ENCODE measurements at places on chromosomes 16 and 17.

- DNase-seq, result no peak
These were observed 3.1 kb downstream of the HAGHL start for GRCh38 chr16:729768-730665.

DNA sequence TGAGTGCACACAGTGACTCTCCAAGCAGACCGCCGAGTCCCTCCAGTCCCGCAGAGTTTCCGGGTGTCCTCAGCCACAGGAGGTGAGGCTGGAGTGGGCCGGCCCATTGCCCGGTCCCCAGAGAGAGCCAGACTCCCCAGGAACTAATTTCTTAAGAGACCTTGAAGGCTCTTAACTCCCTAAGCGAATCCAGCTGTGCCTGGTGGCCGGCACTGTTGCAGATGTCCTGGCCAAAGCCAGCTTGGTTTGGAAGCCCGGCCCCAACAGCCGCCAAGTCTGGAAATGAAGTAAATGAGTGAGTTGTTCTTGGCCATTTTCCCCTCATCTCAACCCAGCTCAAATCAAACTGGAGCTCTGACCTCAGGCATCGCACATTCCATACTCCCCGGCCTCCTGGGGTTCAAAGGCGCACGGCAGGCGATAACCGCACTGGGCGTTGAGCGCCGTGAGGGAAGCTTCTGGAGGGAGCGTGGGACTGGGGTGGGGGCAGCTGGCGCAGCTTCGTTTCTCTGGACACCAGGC lies 42.0 kb downstream of the CMIP start:
- DNase-seq, result no peak

- no peak for DNase-seq
These were observed 303.8 kb downstream of the HS3ST3B1 start for GRCh38 chr17:14604591-14605266.

GRCh38 chr17:71080937-71081336 lies 911.6 kb downstream of the KCNJ2 start:
- DNase-seq, result no peak

GRCh38 chr17:55458978-55459377 lies 37.3 kb upstream of the MMD start:
- no peak for DNase-seq

DNA sequence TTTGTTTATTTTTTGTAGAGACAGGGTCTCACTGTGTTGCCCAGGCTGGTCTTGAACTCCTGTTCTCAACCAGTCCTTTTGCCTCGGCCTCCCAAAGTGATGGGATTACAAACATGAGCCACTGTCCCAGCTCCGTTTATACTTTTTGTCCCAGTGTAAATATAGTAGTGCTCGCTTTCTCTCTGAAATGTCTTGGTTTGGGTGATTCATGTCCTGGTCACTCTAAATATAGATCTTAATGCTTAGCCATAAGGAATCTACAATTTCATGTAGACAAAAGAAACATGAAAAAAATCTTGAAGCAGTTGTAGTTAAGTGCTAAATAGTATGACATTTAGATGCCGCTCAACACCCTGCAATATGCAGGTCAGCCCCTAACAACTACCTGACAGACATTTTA lies 126.9 kb downstream of the KATNIP start:
- no peak for DNase-seq

DNA sequence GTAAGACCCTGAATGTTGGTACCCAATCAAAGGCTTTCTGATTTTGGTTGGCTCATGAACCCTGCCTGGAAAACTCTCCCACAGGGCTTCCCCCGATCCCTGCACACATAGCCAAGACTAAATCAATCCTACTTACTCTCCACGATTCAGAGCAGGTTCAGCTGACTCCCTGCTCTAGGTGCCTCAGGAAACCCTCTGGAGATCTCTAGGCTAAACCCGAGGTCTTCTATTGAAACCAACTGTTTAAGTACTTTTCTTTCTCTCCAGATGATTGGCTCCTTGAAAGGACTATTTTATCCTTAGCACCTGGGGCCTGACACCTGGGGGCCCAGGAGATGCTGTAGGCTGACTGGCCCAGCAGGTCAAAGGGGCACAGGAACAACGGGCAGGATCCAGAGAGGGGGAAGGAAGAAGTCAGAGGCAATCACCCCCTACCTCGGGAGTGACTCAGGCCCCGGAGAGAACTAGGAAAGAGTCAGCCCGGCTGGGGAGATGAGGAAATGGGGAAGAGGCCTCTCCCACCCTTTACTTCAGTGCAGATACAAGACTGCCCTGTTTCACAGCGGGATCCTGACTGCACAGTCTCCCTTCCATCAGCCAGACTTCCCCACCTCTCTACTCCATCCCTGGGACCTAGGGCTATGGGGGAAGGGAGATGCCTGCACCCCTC lies 2.0 kb downstream of the TBC1D10B start:
- DNase-seq, result no peak

DNA sequence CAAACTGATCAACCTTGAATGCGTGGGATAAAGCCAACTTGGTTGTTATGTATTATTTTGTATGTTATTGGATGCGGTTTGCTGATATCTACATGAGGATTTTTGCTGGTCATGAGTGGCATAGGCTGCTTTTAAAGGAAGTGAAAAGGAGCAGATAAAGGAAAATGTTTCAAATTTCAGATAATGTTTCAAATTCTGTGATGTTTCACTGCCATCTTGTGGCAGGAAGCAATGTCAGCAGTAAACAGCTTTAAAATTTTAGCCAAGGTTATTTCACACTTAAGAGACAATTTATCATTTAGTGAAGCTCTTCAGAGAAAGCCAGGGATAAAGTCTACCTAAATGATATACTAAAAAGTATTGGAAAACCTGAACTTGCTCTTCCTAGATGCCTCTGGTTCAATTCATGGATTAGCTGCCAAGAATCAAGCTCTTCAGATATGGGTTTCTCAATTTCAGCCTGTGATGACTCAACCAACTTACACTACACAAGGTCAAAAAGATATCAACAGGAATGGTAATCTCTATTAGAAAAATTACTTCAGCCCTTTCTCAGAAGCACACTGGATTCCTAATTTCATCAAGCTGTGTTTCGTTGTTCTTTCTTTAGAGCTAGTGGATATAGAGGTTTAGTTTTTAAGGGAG lies 136.0 kb upstream of the C17orf78 start:
- DNase-seq, result no peak

DNA sequence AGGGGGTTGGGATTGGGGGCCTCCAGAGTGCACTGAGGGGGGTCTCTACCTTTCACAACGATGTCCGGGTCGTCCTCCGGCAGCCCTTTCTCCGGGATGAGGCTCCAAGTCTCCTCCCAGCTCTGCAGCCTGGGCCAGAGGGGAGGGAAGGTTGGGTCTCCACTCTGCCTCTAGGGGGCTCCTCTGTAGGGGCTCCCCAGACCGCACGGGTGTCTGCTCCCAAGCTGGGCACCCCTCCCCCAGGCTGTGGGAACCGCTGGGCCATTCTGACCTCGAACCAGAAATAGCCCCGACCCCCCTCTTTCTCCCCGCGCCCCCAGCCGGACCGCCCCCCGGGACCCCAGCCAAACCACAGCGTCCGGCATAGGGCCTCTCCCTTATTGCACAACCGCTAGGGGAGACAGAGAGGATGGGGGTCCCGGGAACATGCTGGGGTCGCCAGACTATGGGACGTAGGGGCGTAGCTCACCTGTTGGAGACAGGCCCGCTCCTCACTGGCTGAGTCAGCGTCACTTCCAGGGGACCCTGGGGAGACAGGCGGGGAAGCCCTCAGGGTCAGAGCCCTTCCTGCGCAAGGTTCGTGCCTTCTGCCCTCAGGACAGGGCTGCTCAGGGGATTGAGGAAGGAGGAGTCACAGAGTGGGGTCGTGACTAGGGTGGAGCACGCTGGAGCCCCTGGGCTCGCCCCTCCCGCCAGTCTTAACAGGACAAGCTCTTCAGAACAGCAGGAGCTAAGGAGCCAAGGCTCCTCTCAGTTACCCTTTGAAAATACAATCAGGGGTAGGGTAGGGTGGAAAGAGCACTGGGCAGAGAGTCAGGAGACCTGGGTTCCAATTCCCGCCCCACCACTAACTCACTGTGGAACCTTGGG lies 2.7 kb downstream of the PLEKHH3 start:
- DNase-seq, result no peak

DNA sequence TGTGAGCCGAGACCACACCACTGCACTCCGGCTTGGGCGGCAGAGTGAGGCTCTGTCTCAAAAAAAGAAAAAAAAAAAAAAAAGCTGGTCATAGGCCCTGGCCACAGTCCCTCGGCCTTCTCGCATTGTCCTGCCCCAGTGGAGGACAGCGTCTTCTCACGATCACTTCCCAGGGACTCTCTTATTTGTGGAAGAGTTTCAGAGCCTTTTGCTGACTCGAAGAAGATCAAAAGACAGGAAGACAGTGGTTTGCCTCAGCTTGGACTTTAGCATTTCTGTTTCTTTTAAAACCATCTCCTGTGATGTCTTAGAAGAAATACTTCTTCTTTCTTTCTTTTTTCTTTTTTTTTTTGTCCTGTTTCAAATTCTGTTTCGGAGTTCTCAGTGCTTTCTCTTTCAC lies 210.0 kb downstream of the FTO start:
- no peak for DNase-seq

DNA sequence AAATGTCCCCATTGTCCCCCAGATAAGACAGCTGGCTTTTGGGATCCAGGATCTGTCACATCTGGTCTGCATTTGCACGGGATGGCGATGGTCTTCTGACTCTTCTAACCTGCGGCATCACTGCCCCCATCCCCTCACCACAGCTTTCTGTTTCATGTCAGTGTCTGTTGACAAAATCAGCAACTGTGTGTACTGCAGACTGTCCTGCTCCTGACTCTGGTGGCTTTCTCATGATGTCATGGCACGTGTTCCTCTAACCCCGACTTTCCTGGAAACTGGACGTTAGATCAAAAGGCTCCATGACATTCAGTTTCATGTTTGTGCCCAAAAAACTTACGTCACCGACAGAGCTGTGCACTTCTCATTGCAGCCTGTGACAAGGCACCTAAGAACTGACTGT lies 30.1 kb upstream of the CPNE2 start:
- DNase-seq, result no peak

DNA sequence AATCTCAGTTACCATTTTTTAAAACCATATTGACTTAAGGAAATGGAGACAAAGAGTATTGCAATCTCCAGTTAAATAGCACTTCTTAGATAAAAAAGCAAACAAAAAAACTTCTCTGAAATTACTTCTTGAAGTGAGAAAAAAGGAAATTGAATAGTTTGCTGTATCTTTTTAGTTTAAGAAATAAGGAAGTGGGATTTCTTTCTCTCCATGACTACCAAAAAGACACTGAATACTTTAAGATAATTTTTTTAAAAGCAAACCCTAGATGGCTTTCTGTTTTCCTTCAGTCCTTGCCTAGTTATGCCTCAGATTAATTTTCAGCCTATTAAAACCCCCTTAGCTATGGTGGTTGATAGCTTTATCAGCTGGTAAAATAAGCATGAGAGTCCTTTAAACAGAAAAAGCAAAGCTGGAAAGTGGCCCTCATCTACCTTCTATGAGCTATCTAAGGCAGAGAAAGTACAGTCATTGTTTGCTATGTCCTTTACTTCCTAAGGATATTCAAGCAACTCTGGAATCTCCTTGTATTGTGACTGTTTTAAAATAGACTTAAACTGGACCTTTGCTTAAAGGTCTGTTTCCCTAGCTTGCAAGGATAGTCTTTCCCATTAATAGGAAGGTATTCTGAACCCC lies 28.6 kb downstream of the TPPP3 start:
- no peak for DNase-seq

DNA sequence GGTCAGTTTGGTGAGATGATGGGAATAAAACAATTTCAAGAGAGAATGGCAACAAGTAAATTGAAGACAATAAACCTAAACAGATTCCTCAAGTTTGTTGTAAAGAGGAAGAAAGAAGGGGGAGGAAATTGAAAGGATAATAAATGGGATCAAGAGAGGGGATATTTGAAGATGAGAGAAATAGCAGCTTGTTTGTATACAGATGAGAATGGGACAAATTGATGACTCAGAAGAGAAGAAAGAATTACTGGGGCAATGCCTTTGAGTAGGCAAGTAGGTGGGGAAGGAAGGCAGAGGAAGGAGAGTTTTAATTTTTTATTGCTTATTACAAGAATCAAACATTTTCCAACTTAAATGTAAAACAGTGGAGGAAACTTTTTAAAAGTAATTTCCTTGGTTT lies 98.3 kb downstream of the CHD9 start:
- DNase-seq, result no peak

DNA sequence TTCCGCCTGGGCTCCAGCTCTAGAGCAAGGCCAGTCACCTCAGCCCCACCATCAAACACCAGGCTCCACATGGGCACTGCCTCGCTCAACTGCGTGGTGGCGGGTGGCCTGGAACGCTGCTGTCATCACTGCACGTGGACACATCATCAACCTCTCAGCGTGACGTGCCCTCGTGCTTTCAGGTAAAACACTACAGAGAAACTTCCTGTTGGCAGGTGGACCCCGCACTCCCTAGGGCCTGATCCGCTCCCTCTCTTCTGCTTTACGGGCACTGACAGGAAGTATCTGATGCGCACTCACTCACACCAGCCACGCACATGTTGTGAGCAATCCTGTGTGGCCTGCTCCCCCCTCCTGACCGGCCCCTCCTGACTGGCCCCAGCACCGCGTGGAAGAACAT lies 87.4 kb downstream of the ANKRD11 start:
- DNase-seq, result no peak

GRCh38 chr16:70573451-70574121 lies 50.0 kb downstream of the SF3B3 start:
- DNase-seq, result no peak

DNA sequence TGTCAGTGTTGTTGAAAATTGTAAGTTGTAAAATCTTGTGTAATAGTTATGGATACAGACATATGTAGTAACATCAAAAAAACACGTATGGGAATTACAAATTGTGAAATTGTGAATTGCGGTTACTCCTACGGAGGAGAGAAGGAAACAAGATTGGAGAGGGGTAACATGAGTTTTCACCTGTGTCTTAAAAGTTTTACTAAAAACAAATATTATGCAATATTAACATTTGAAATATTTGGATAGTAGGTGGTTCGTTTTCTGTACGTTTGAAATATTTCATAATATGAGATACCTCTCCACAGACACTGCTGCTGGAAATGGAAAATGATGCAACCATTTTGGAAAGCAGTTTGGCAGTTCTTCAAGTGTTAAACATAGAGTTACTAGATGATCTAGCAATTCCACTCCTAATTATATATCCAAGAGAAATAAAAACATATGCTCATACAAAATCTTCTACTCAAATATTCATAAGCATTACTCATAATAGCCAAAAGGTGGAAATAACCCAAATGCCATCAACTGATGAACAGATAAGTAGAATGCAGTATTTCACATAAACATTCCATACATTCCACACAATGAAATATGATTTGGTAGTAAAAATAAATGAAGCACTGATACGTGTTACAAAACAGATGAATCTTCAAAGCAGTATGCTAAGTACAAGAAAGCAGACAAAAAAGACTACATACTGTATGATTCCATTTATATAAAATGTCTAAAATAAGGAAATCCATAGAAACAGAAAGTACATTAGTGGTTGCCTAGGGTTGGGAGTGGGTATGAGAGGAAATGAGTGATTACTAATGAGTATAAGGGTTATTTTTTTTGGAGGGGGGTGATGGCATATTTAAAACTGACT lies 40.7 kb upstream of the ABCA10 start:
- no peak for DNase-seq

GRCh38 chr16:53529513-53529912 lies 26.5 kb upstream of the AKTIP start:
- no peak for DNase-seq
